Activated CD8-positive, alpha-beta T cell treated with anti-CD3 and anti-CD28 coated beads for 36 hours (primary cell): ENCODE measurements at places on chromosomes 12 and 14. TPM values are rescaled to one million over a fixed set of nuclear protein-coding genes. Genes with fewer than 3 reads are reported as not detected.

Gene CLEC4D
- not detected for total RNA-seq

Gene GPR84
- total RNA-seq, result not detected

Gene CEBPE
- 0.34 TPM for total RNA-seq

Gene GPR135
- 1.5 TPM for total RNA-seq

Gene DCN
- not detected for total RNA-seq

Gene CABP1
- 0.50 TPM for total RNA-seq

Gene KRT2
- total RNA-seq, result not detected

Gene CLEC9A
- total RNA-seq, result not detected

Gene REM2
- total RNA-seq, result 0.27 TPM

Gene DIO2
- total RNA-seq, result not detected

Gene ACOT6
- total RNA-seq, result not detected

Gene SYT10
- total RNA-seq, result not detected

Gene LPAR5
- total RNA-seq, result 6.6 TPM

Gene SLC2A14
- total RNA-seq, result 0.29 TPM

Gene INHBE
- total RNA-seq, result 1.7 TPM

Gene FBXO21
- 26.0 TPM for total RNA-seq

Gene AREL1
- total RNA-seq, result 28.2 TPM

Gene VRK1
- total RNA-seq, result 82.4 TPM

Gene SLCO1A2
- total RNA-seq, result not detected

Gene PTPRR
- not detected for total RNA-seq

Gene AEBP2
- 63.3 TPM for total RNA-seq

Gene RNU6-8
- total RNA-seq, result not detected

Gene PSMA3
- total RNA-seq, result 401 TPM

Gene ARHGAP9
- 125 TPM for total RNA-seq

Gene SERPINA12
- total RNA-seq, result not detected

Gene IFNG-AS1
- 0.25 TPM for total RNA-seq

Gene NID2
- total RNA-seq, result 0.29 TPM

Gene GLIPR1L2
- total RNA-seq, result 0.27 TPM

Gene PRH2
- total RNA-seq, result not detected

Gene DAO
- total RNA-seq, result not detected

Gene MAP3K9
- total RNA-seq, result 8.0 TPM

Gene AGAP2
- total RNA-seq, result 22.4 TPM

Gene SPTB
- total RNA-seq, result 0.07 TPM

Gene TAS2R30
- 2.3 TPM for total RNA-seq

Gene ZNF385A
- total RNA-seq, result 1.1 TPM
